GM10248 (cell line): ENCODE measurements at places on chromosomes 1 and 21.

GRCh38 chr1:214551436-214552173 is at the start of gene PTPN14:
Gene PTPN14 (minus strand): TSS chr1:214551602. CDS start chr1:214464803, 86,799 bp downstream.
- peak; percentile 32 for DNase-seq

- no peak for DNase-seq
These were observed 181.8 kb upstream of the ADGRL4 start for GRCh38 chr1:79188337-79188736.

DNA sequence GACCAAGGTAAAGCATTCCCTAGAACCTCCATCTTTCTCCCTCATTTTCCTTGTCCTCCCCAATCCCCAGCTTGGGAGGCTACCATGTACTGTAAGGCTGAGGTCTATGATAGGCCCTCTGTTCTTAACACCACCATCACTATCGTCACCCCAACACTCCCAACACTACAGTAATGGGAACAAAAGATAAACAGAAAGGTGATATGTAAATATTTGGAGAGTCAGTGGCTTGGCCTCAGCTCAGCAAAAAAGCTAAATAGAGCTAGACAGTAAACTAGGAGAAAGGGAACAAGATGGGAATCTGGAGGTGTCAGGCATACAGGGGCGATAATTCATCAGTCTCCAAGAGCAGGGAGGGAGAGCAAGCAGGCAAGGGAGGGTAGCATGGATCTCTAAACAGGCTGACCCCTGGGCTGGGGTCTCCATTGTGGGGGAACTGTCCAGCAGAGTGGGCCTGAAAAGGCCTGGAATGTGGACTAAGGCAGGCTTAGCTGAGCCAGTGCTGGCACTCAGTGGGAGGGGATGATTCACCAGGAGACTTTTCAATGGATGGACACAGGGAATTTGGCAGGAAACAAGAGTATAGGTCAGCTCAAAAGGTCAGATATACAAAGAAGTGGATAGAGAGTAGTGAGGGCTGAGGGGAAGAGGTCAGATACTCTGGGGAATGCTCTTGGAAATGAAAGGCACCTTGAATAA is 6.7 kb downstream of the WNT2B start:
- DNase-seq, result no peak

- DNase-seq, result no peak
These were observed 9.2 kb upstream of the C1orf141 start for GRCh38 chr1:67143966-67144365.

- DNase-seq, result peak; percentile 77
These were observed 5.5 kb upstream of the RNF223 start for GRCh38 chr1:1079408-1080121.

DNA sequence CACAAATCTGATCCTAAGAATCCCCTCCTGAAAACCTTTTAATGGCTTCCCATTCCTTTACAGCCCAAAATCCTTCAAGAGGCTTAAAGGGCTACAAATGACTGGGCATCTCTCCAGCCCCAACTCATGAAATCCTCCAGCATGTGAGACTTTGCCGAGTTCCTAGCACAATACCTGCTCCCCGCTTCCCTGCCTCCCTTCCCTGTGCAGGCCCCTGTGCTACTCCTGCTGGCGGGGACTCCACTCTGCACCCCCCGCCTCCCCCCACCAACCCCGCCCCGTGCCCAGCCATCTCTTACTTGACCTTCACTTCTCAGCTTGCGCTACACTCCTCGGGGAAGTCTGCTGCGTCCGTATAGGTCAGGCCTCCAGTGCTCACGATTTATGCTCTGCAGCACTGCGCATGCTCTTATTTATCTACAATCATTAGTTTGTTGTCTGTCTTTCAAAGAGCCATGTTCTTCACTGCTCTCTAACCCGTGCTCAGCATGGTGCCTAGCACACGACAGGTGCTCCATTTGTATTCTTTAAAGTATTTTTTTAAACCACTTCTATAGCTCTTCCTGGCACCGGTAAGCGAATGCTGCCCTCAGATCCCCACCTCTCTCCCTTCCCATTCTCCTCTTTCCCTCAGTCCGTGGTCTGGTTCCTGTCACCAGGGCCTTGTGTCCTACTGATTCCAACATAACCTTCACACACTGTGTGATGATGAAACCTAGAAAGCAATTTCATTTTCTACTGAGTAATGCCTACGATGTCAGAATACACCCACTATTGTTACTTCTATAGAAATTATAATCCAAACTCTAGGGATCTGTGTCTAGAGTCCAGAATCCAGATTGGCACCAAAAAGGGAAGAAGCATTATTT is 37.5 kb upstream of the PLA2G2C start:
- DNase-seq, result no peak

DNA sequence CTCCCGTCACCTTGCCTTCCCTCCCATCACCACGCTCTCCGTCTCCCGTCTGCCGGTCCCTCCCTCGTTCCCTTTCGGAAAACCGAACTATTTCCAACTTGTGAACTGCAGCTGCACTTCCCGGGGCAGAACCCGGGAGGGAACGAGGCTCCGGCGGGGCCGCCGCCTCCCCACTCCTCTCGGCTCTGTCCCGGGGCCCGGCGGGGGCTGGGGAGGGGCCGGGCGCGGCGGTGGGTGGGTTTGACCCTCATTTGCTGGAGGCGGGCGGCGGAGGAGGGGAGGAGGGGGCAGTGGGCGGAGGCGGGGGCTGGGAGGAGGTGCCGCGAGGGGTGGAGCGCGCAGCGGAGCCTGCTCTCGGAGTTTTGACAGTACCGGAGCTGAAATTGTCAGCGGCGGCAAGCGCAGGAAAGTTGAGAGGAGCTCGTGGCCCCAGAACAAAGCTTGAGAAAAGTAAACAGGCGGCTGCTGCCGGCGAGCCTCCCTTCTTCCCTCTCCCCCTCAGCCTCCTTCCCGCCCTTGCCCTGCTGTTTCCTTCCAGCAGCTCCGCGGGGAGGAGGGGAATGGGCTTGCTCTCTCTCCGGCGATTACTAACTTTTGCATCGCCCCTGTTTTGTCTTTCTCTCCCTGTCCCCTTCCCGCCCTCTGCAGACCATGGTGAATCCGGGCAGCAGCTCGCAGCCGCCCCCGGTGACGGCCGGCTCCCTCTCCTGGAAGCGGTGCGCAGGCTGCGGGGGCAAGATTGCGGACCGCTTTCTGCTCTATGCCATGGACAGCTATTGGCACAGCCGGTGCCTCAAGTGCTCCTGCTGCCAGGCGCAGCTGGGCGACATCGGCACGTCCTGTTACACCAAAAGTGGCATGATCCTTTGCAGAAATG is 2.9 kb downstream of the LMO4 start:
- DNase-seq, result peak; percentile 67

DNA sequence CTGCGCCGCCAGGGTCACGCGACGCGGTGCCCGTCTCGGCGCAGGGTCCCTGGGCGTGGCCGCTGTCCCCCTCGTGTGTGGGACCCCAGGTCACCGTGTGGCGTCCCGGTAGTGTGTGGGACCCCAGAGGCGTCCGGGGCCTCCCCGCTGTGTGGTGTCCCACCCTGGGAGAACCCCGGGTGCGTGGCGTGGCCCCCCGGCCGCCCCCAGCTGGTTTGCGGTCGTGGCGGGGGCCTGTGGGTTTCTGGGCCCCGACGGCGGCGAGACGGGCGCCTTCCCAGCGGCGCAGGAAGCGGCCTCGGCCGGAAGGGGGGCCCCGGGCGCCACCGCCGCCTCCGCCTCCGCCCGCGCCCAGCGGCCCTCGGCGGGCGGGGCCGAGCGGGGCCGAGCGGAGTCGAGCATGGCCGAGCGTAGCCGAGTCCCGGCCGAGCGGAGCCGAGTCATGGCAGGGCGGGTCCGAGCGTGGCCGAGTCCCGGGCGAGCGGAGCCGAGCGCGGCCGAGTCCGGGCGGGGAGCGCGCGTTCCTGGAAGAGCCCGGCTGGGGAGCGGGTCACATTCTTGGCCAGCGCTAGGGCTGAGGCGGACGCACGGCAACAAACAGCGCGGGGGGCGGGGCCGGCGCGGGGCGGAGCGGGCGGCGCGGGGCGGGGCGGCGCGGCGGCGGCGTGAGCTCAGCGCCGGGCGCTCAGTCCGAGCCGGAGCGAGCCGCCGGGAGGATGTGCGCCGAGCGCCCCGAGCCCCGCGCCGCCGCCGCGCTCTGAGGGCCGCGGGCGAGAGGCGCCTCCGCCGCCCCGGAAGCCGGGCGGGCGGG is 568 bp upstream of the SKI start:
- peak; percentile 100 for DNase-seq

DNA sequence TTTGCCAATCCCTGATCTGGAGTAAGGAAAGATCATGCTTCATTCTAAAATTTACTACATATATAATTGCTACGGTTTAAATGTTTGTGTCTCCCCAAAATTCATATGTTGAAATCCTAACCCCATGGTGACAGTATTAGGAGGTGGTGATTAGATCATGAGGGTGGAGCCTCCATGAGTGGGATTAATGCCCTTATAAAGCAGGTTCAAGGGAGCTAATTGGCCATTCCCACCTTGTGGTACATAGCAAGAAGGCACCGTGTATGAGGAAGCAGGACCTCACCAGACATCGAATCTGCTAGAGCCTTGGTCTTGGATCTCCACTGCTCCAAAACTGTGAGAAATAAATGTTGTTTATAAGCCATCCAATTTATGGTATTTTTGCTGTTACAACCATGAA is 55.5 kb downstream of the GADD45A start:
- DNase-seq, result no peak

GRCh38 chr1:203665993-203666392 is 39.4 kb downstream of the ATP2B4 start:
- no peak for DNase-seq

GRCh38 chr1:42914092-42914627 is 44.5 kb downstream of the SLC2A1 start:
- no peak for DNase-seq

- DNase-seq, result no peak
These were observed 14.2 kb downstream of the RGS1 start for GRCh38 chr1:192589813-192590212.

DNA sequence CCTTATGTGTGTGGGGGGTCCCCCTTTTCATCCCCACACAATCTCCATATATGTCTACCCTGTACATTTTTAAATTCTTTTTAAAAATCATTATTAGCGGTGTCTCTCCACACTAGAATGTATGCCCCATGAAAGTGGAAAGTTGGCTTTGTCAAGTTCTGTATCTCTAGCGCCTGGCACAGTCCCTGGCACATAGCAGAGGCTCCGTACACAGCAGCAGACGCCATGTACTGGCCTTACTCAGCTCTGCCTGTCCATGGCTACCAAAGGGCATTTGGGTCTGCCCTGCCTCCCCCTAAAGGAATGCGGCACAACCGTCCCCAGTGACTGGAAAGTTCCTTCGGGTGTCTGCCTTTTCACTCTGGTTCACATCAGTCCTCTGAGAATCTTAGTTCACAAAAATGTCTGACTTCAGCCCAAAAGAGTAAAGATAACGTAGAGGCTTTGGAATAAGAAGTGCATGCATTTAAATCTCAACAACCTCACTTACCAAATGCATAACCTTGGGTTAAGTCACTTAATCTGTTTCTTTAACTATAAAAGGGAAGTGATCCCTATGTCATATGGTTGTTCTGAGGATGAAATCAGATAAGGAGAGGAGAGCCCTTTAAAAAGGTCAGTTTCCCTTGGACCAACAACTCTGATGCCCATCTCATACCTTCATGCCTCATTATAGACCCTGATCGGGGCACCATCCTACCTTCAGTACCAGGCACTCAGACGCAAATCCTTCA is 61.1 kb downstream of the CD46 start:
- no peak for DNase-seq

GRCh38 chr1:50929376-50929958 is 30.6 kb downstream of the FAF1 start:
- no peak for DNase-seq

- DNase-seq, result peak; percentile 40
These were observed 25.0 kb downstream of the SZT2 start for GRCh38 chr1:43414634-43415223.

DNA sequence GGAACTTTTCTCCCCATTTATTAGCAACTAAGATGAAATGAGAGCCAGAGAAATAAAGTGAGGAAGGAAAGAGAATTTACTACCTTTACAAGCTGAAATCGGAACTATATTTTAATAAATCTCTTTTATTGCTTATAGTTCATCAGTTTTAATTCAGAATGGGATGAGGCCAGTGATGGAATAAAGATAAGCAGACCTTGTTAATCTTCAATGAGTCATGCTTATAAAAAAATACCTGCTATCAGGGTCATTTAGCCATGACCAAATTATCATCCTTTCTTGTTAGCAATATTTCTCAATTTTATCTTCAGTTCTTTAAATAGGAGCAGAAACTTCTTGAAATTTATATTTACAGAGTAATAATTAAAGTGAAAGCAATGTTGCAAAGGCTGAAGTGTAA is 26.1 kb downstream of the RGS4 start:
- no peak for DNase-seq

DNA sequence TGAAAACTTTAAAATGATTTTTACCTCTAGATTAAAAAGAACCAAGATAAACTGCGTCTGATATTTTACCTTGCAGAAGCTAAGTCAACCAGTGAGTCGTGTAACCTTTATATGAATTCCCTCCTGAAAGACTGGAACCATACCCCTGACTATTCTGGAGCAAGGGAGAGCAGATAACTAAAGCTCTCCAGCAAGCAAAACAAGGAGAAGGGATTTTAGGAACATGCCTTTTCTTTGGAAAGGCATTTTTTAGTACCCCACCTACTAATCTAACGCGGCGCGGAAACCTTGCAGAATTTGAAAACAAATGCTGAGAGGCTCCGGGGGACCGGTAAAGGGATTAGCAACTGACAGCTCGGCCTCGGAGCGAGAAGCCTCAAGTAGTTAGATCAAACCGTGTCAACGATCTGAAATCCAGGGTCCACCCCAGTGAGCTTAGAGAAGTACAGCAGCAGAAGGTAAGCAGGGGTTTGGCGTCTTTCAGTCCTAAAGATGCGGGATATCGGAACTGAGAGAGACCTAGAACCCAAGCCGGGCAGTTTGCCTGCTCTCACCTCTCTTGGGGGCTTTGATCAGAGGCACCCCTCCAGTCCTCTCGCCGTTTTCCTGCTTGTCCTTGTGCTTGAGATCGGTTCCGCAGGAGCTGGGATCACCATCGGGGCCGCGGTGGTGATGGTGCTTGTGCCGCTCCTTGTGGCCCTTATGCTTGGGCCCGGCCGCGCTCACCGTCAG is 954 bp downstream of the RSBN1 start:
- no peak for DNase-seq

DNA sequence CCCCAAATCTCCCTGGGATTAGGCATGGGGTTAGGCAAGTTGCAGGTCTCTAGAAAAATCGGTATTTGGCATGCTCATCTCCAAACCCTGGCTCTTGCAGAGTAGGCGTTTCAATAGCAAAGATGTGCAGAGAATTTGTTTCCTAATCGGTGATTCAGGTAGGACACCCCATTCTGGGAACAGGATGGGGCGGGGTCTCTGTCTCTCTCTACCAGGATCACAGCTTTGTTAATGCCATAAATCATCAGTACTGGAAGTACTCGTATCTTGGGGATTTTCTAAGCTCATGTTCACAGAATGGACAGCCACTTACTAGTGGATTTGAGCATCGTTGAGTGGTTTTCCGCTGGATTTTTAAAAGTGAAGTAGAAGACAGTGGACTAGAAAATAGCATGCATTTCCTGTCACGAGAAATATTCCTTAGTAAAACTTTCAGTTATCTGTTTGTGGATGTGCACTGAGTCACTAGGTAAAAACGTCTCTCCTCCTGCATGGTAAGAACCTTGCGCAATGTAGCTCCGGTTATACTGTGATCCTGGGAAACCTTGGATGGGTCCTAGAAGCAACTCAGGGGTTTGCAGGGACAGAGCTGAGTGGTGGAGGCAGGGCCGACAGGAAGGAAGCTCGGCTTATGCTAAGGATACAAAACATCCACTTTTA is 5.1 kb downstream of the TMEM51 start:
- no peak for DNase-seq
